Activated CD4-positive, alpha-beta T cell treated with anti-CD3 and anti-CD28 coated beads, Interleukin-2, amount 10 ng/mL, durations not matched to agents 7 days and 5 days (primary cell): ENCODE measurements at places on chromosomes 4 and X. TPM values are rescaled to one million over a fixed set of nuclear protein-coding genes. Genes with fewer than 3 reads are reported as not detected.

DNA sequence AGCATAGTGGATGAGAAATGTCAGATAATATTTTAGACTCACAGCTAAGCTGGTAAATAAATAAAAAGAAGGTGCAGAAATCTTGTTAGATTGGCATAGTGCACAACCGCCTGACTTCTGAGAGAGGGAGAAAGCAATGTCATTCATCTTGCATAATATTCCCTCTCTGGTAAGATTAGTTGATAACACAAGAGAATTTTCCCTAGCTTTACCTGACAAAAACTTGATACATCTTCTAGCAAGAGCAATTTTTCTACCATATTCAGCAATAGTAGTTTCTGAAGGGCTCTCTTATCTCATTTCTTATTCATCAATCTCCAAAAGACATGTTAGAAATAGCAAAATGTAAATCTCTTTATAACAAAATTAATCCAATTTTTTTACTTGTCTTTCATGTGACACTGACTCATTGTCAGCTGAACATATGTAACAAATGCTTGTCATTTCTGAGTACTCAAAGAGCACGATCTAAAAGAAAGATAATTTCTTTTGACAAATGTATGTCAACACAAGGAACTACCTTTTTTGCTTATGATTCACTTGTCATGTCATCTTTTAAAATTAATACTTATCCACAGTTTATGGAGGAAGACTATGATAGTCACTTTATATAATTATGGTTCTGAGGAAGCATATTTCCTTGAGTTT lies 240.0 kb downstream of the ARAP2 start:
- no peaks in the 10 kb centered on the region for H3K36me3 ChIP-seq
- H3K4me1 ChIP-seq, result no peaks in the 10 kb centered on the region
- H3K27ac ChIP-seq, result no peak overlapping the region

- no peak overlapping the region for H3K4me3 ChIP-seq
- DNase-seq, result no peak
- no peaks in the 10 kb centered on the region for H3K27me3 ChIP-seq
- no peaks in the 10 kb centered on the region for H3K36me3 ChIP-seq
Measured at GRCh38 chr4:34893382-34893781, 1350.9 kb downstream of the ARAP2 start.

G3BP2 gene
- total RNA-seq, result 137 TPM

C4orf50 gene
- 0.27 TPM for total RNA-seq

PNMA5 gene
- total RNA-seq, result 0.10 TPM
